ENCODE measurements at places on chromosomes 7 and 10.

- DNase-seq: no peak
Measured at GRCh38 chr7:152924238-152924637, 164.7 kb downstream of the ACTR3B start.

GRCh38 chr10:46080886-46081285, 34.8 kb upstream of the MSMB start:
- DNase-seq: no peak

DNA sequence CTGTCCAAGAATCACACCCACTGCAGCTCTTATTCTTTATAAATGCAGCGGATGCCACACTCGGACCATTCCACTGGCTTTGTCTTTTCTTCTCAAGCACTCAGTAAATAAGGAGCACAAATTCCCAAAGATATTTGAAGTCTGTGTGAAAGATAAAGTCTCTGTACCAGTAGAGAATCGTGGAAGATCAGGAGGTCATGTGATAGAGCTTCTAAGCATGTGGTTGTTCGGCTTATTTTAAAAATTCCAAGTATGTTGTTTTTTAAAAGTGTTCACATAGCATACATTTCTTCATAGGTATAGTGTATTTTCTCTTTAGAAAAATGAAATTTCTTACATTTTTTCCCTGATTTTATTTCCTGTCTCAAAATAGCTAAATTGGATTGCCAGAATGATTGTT, 75.8 kb downstream of the NOC3L start:
- no peak for DNase-seq

DNA sequence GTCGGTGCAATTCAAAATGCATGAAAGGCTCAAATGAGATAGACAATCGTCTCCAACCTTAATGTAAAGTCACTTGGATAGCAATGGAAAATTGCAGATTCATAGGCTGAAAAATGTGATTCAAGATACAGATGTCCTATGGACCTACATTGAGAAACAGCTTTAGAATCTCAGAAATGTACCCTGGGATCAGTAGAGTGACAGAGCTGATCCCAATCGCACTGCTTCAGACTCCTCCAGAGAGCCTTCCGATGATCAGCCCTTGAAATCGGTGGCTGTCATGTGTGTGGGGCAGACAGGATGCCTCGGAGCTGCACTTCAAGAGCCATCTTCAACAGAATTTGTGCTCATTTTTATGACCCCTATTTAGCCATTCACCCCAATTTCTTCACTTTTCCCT, 240.1 kb upstream of the GRB10 start:
- no peak for DNase-seq

- DNase-seq: no peak
Measured at GRCh38 chr7:115097175-115097671, 175.3 kb downstream of the MDFIC start.

DNA sequence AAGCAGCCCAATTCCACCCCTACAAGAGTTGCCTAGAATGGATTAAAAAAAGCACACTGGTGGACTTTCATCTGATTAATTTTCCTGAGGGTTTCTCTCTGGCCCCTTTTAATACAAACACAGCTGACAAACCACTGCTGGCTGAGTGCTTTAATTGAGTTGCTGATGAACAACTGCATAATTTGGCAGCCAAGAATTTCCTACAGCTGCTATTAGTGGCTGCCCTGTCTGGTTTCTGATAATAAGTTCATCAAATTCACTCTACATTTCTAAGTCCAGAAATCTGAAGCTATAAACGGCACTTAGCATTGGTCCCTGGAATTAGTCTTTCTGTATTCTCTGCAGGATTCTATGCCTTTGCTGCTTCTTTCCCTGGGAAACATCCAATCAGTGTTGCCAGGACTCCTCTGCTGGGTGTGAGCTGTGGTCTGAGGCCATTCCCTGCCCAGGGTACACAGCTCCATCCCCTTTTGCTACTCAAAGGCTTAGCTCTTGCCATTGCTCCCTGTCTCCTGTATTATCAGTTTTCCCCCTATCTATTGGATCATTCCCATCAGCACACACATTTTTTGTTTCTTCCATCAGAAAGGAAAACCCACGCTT, 110.6 kb downstream of the LSM5 start:
- no peak for DNase-seq

DNA sequence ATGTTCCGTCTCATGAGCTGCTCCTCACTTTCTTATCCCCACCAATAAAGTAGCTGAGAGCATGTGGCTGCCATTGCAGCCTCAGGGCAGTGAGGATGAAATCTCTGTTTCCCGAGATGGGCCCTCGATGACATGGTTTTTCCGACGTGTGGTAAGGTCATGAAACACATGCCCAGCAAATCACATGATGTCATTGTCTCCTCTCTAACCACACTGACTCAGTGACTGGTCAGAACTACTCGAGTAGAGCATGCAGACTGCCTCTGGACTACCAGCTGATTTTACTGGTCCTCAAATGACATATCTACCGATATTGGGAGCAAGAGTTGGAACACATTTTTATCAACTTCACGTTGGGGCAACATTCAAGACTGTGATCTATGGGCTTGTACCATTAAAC, 786.1 kb downstream of the CNTNAP2 start:
- DNase-seq: no peak

All from activated T-helper 1 cell treated with anti-CD3 and anti-CD28 coated beads, Interleukin-2, amount 50 U/mL, for 16 hours (primary cell).